Activated naive CD4-positive, alpha-beta T cell treated with anti-CD3 and anti-CD28 coated beads, Interleukin-2, amount 50 U/mL, for 72 hours (primary cell): ENCODE measurements at places on chromosomes 5 and 9. TPM values are rescaled to one million over a fixed set of nuclear protein-coding genes. Genes with fewer than 3 reads are reported as not detected.

- DNase-seq = no peak
Observed at GRCh38 chr9:78986446-78986845, 585.3 kb upstream of the TLE4 start.

The STPG3 gene
- not detected for total RNA-seq

DNA sequence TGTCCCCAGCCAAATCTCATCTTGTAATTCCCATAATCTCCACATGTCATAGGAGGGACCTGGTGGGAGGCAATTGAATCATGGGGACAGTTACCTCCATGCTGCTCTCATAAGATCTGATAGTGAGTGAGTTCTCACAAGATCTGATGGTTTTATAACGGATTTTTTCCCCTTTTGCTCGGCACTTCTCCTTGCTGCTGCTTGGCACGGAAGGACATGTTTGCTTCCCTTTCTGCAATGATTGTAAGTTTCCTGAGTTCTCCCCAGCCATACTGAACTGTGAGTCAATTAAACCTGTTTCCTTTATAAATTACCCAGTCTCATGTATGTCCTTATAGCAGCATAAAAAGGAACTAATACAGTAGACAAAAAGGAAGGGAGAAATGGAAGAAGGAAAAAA is 76.7 kb upstream of the CCNG1 start:
- no peak for DNase-seq

DNA sequence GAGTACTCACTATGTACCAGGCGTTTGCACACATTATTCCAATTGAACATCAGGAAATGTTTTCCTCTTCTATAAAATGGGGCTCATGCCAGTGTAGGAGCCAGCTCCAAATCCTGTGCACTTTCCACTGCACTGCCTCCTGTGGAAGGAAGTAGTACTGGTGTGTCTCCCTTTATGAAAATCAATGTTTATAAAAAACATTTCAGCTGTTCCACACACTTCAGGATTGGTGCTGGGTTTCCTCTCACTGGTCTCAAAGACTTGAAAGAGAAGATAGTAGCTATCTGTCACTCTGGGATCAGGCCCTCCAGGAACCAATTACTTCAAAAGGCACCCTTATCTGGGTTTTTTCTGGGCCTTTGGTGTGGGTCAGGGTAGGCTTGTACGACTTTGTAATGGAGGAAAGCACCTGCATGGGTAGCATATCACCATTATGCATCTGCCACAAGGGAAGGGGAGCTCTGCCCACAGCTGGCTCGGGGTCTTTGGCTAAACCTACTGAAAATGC is 32.5 kb downstream of the RAB14 start:
- DNase-seq = no peak

The PCDHB2 gene
- total RNA-seq = not detected

DNA sequence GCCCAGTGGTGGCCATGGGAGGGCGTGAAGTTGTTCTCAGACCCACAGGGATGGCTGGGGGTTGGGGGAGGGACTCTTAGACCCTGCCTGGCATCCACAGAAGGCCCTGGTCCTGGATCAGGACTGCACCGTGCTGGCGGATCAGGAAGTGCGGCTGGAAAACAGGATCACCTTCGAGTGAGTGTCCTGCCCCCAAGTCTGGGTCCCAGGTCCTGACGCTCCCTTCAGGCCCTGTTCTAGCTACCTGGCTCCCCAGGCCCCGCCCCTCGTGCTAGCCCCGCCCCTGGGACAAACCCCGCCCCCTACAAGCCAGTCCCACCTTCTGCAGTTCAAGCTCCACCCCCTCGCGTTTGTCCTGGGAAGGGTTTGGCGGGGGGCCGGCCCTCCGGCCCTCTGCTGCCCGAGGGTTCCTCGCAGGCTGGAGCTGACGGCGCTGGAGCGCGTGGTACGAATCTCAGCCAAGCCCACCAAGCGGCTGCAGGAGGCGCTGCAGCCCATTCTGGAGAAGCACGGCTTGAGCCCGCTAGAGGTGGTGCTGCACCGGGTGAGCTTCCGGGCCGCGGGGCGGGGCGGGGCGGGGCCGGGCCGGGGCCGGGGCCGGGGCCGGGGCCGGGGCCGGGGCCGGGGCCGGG is 12.9 kb downstream of the RGS14 start:
- DNase-seq = peak; percentile 77

GRCh38 chr5:79853676-79854418 is 137.2 kb downstream of the MTX3 start:
- DNase-seq = no peak

The SUSD3 gene
- total RNA-seq = 70.7 TPM

DNA sequence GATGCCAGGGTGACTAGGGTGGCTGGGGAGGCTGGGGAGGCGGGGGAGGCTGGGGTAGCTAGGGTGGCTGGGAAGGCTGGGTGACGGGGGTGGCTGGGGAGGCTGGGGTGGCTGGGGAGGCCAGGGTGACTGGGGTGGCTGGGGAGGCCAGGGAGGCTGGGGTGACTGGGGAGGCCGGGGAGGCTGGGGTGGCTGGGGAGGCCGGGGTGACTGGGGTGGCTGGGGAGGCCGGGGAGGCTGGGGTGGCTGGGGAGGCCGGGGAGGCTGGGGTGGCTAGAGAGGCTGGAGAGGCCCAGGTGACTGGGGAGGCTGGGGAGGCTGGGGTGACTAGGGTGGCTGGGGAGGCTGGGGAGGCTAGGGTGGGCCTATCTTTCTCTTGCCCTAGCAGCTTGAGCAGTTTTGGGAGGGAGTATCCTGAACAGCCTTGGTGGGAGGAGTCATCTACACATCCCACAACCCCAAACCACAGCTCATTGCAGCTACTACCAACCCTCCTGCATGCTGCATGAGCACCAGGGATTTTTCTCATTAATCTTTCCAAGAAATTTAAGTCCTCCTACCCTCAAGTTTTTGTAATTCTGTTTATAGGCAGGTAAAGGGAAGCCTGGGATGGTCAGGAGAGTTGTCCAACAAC is 203.2 kb upstream of the IRX1 start:
- DNase-seq = no peak

The PPP3R2 gene
- not detected for total RNA-seq

GRCh38 chr9:79946712-79947111 is 374.9 kb downstream of the TLE4 start:
- DNase-seq = no peak

DNA sequence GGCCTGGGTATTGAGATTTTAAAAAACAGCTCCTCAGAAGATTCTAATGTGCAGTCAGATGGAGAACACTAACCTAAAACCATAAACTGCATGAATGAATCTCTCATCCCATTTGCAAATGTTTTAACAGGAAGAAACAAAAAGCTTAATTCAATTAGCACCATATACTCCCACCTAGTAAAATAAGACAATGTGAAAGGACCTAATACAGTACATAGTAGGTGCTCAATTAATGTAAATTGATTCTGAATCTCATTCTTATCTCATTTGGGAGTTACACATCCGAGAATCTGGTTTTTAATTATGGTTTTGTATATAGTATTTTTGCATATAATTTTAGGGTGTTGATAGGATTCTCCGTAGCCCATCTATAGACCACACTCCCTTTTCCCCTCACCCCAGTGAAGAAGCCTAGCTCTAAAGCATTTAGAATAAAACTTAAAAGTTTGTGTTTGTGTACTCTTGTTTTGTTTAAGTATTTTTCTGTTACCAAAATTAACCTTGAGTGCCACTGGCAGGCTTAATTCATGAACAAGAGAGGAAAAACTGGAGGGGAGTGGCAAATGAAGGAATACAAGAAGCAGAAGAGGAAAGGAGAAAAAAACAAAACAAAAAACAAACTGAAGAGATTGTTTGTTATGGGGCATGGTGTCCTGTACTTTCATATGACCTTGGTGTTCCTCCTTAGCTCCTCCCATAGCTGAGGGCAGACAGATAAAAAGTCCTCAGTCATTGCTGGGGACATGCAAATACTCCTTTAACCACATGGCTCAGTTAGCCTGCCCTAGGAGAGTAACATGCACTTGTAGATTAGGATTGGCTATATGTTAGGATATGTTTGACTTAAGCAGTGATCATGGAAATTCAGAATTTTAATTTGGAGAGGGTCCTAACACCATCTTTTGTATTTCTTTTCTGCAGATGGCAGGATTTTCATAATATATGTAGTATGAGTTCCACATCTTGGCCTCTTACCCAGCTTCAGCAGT is 1.2 kb downstream of the RNF14 start:
- DNase-seq = no peak

DNA sequence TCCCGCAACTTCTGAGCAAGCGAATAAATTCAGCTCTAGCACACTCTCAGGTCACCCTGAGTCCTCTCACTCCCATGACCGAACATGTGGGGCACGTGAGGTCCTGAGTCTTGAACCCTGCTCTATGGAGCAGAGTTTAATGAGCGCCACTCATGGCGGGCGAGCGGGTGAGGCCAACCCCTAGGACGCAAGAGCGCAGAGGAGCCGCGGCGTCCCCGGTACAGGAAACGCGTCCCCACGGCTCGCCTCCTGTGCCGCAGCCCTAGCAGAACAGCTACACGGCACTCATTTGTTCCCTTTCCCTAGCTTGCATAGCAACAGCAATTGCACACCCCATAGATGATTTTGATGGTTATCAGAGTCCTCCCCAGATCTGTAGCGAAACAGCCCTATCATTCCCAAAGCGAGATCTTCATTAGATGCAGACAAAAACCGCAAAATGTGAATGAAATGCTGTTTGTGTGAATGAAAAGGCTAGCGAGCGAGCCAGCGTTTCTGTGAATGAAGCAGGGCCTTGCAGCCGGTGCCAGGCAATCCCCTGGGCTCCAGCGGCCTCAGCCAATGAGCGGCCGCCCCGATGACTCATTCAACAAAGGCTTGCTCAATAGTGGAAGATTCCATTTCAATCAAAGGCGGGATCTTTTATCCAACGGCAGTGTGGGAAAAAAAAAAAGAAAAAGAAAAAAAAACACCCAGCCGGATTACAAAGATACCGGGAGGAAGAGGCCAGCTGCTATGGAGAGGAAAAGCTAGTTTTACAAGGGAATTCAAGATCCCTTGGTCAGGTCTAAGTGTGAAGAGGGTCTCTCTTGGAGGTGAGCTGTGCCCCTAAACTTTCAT is 1.5 kb upstream of the SHC3 start:
- DNase-seq = peak; percentile 60

The LCN15 gene
- not detected for total RNA-seq

The OTP gene
- total RNA-seq = not detected

- DNase-seq = no peak
Observed at GRCh38 chr5:34610546-34610945, 45.6 kb upstream of the RAI14 start.

The FCN1 gene
- total RNA-seq = not detected

GRCh38 chr9:131874447-131874846 is 134.6 kb upstream of the RAPGEF1 start:
- DNase-seq = no peak

DNA sequence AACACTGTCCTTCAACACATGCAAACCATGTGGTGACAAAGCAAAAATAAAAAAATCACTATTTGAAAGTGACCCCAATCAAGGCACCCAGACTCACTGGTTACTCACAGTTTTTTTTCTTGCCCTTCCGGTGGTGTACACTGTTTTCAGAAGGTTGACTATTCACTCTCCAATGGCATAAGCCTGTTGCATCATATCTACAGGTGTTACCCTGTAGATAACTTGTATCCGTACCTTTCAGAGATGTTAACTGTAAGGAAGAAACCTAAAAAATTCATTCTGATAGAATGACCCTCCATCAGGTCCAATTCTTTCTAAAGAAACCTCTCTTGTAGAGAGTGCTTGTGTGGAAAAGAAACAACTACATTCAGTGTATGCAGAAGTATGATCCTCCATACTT is 193.6 kb upstream of the RASA1 start:
- DNase-seq = no peak
